ENCODE measurements at places on chromosomes 13 and 19. TPM values are rescaled to one million over a fixed set of nuclear protein-coding genes. Genes with fewer than 3 reads are reported as not detected.
A peak's percentile ranks its signal among the peaks of the same experiment; 100 is the strongest.

DNA sequence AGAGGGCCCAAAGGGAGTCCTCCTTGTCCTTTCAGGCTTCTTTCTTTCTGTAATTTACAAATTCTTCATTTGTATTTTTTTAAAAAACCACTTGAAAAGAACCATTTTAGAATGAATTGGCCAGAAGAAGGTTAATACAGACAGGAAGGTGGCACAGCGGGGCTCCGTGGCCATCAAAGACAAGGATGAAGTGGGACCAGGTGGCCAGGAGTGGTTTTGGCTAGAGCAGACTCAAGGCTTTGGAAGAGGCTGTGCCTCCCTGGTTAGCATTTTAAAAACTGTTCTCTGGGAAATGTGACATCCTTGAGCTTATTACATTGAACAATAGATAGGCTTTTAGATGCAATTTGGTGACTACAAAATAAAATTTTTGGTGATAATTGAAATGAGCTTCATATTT, 48.4 kb downstream of the ATP8A2 start:
- no peaks in the 10 kb centered on the region for H3K4me1 ChIP-seq
- no peak for DNase-seq
- H3K27me3 ChIP-seq, result peaks cover 3% of the 10 kb centered on the region

Gene FFAR3
- 0.06 TPM for polyA plus RNA-seq

GRCh38 chr19:35509861-35510625, 3.4 kb downstream of the DMKN start:
- peak overlapping the region; percentile 87 for H3K27ac ChIP-seq
- no peaks in the 10 kb centered on the region for H3K27me3 ChIP-seq
- H3K36me3 ChIP-seq, result no peaks in the 10 kb centered on the region
- peak; percentile 82 for DNase-seq

GRCh38 chr13:78976696-78977095, 317.7 kb upstream of the OBI1 start:
- no peak overlapping the region for H3K4me3 ChIP-seq
- H3K27ac ChIP-seq, result no peak overlapping the region
- H3K27me3 ChIP-seq, result no peaks in the 10 kb centered on the region

Gene ASPDH
- not detected for polyA plus RNA-seq

DNA sequence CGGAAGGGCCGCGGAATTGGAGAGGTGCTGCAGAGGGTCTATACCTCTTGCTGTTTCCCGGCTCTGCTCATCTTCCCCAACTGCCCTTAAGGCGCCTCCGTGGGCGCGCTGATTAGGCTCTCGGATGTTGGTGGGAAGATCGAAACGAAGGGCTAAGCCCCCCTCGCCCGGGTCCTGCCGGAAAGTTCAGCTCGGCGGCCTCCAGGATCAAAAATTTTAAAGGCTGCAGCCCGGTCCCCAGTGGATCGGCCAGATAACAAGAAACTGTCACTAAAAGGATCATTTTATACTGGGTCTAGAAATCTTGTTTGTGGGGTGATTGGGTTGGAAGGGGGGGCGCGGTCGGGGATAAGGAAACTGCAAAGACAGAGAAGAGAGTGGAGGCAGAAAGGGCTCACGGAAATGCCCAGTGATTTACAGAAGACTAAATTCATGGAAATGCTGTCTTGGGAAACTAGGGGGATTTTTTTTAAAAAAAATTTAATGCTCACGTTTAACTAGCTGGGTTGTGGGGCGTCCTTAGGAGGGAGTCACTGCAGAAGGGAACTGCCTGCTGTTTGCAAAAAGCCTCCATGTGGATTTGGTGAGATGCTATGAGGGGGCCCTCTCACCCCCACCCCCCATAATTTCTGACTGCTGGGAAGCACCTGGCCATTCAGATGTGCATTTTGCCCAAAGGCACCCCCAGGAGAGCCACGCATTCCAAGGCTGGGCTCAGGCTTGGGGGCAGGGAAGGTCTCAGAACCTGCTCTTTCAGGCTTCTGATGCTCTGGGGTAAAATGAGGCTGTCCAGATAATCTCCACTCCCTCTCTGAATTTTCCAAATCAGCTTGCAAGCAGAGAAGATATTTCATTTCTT, 7.7 kb downstream of the CDX2 start:
- peaks cover 87% of the 10 kb centered on the region for H3K27me3 ChIP-seq
- H3K4me3 ChIP-seq, result no peak overlapping the region
- DNase-seq, result no peak
- H3K36me3 ChIP-seq, result no peaks in the 10 kb centered on the region

GRCh38 chr13:25286308-25286968, 850 bp downstream of the MTMR6 start:
- H3K27me3 ChIP-seq, result no peaks in the 10 kb centered on the region
- H3K4me1 ChIP-seq, result no peaks in the 10 kb centered on the region
- DNase-seq, result peak; percentile 38
- peak overlapping the region; percentile 87 for H3K27ac ChIP-seq
- H3K4me3 ChIP-seq, result peak overlapping the region; percentile 94

Gene REEP6
- 7.6 TPM for polyA plus RNA-seq

- H3K27me3 ChIP-seq, result no peaks in the 10 kb centered on the region
- H3K36me3 ChIP-seq, result peaks cover 12% of the 10 kb centered on the region
- H3K4me1 ChIP-seq, result no peaks in the 10 kb centered on the region
- DNase-seq, result no peak
Observed at GRCh38 chr19:17321655-17322489, 12.5 kb downstream of the DDA1 start.

GRCh38 chr13:114140131-114140905, 7.9 kb upstream of the RASA3 start:
- H3K4me3 ChIP-seq, result no peak overlapping the region
- no peak overlapping the region for H3K27ac ChIP-seq
- no peaks in the 10 kb centered on the region for H3K4me1 ChIP-seq
- no peaks in the 10 kb centered on the region for H3K36me3 ChIP-seq
- no peaks in the 10 kb centered on the region for H3K27me3 ChIP-seq
- DNase-seq, result no peak

DNA sequence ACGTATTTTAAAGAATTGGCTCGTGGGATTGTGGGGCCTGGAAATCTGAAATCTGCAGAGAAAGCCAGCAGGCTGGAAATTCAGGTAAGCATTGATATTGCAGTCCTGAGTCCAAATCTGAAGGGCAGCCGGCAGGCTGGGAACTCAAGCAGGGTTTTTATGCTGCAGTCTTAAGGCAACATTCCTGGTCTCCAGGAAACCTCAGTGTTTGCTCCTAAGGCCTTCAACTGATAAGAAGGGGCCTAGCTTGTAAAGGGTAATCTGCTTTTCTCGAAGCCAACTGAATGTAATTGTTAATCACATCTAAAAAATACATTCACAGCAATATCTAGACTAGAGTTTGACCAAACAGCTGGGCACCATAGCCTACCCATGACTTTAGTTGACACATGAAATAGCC, 154.4 kb downstream of the EFNB2 start:
- no peaks in the 10 kb centered on the region for H3K36me3 ChIP-seq
- no peak overlapping the region for H3K27ac ChIP-seq
- DNase-seq, result peak; percentile 67

DNA sequence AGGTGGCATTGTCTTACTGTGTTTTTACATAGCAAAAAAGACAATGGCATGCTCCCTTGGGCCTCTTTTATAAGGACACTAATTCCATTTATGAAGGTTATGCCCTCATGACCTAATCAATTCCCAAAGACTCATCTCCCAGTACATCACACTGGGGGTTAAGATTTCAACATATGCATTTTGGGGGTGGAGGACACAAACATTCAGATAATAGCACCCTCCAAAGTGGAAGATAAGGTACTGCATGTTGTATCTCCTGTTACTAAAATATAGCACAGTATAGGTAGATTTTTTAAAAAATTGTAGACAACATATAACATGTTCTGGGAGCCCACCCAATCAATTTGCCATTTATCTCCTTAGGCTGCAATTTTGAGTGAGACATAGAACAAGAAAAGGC, 221.2 kb downstream of the LIG4 start:
- no peak overlapping the region for H3K4me3 ChIP-seq
- no peak overlapping the region for H3K27ac ChIP-seq
- no peak for DNase-seq
- no peaks in the 10 kb centered on the region for H3K4me1 ChIP-seq
- no peaks in the 10 kb centered on the region for H3K27me3 ChIP-seq
- no peaks in the 10 kb centered on the region for H3K36me3 ChIP-seq

- no peak overlapping the region for H3K27ac ChIP-seq
- no peak overlapping the region for H3K4me3 ChIP-seq
- peaks cover 4% of the 10 kb centered on the region for H3K4me1 ChIP-seq
- DNase-seq, result peak; percentile 8
Observed at GRCh38 chr13:97977982-97978381, 24.5 kb downstream of the IPO5 start.

DNA sequence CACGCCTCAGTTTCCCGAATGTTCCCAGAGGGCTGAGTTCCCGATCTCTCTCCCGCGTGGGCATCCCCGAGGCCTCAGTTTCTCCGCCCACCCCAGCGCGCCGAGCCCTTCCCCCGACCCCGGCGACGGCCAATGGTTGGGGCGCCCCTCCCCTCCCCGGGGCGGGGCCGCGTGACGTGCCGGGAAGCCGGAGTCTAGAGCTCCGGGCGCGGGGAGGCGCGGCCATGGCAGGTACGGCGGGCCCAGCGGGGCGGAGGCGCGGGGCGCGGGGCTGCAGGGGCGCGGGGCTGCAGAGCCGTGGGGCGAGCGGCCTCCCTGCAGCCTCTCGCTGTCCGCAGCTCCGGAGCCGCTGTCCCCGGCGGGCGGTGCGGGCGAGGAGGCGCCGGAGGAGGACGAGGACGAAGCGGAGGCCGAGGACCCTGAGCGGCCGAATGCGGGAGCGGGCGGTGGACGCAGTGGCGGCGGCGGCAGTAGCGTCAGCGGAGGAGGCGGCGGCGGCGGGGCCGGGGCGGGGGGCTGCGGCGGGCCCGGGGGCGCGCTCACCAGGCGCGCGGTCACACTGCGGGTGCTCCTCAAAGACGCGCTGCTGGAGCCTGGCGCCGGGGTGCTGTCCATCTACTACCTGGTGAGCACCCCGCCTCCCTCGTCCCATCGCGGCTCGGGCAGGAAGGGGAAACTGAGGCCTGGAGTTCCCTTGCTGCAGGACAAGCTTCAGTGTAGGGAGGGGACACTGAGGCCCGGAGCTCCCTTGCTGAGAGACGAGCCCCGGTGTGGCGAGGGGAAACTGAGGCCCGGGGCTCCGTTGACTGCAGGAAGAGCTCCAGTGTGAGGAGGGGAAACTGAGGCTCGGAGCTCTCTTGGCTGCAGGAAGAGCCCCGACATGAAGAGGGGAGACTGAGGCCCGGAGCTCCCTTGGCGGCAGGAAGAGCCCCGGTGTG, at the start of gene MPND:
MPND (plus strand) TSS at position 193 of the 938 bp plus-strand sequence; CDS start at position 225, 32 bp downstream.
- peak; percentile 92 for DNase-seq
- H3K36me3 ChIP-seq, result peaks cover 5% of the 10 kb centered on the region
- peak within 1 kb of the TSS; percentile 55 for H3K4me3 ChIP-seq
- no peaks in the 10 kb centered on the region for H3K4me1 ChIP-seq
- H3K27ac ChIP-seq, result peak within 1 kb of the TSS; percentile 92
- H3K27me3 ChIP-seq, result no peaks in the 10 kb centered on the region

Gene ZNF383
- 6.0 TPM for polyA plus RNA-seq

GRCh38 chr19:48945817-48946216, 8.9 kb upstream of the BAX start:
- DNase-seq, result no peak
- no peaks in the 10 kb centered on the region for H3K27me3 ChIP-seq
- H3K4me1 ChIP-seq, result no peaks in the 10 kb centered on the region
- H3K4me3 ChIP-seq, result no peak overlapping the region
- H3K36me3 ChIP-seq, result no peaks in the 10 kb centered on the region

- H3K4me1 ChIP-seq, result no peaks in the 10 kb centered on the region
- H3K4me3 ChIP-seq, result no peak overlapping the region
- no peaks in the 10 kb centered on the region for H3K27me3 ChIP-seq
- no peak overlapping the region for H3K27ac ChIP-seq
Observed at GRCh38 chr19:33446330-33447293, 73.1 kb downstream of the CEBPG start.

Gene IGFL2
- not detected for polyA plus RNA-seq

Gene ELSPBP1
- polyA plus RNA-seq, result not detected

DNA sequence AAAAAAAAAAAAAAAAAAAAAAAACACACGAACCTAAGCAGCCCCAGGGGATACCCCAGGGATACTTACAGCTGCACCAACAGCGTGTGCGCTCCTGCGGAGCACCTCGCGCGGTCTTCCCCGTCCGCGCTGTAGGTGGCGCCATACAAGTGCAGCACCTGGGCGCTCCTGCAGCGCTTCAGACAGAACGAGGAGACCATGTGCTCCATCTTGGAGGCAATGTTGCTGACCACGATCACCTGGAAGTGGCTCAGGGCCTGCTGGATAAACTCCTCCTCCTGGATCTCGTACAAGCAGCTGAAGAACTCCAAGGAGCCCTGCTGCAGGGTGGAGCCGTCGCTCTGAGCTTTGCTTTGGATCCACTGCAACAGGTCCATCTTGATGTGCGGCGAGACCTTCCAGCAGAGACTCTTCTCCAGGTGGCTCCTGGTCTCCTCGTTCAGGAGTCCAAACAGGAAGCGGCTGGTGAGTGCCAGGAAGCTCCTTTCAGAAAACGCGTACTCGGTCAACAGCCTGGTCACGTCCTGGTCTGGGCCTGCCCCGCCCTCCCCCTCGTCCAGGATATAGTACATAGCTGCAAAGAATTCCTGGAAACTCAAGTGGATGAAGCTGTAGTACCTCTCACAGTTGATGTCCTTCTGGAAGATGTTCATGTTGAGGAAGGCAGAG, 14.5 kb downstream of the NLRP12 start:
- DNase-seq, result peak; percentile 38
- no peak overlapping the region for H3K4me3 ChIP-seq
- no peaks in the 10 kb centered on the region for H3K4me1 ChIP-seq
- H3K27ac ChIP-seq, result no peak overlapping the region

GRCh38 chr13:113967206-113967720, 6.6 kb downstream of the C13orf46 start:
- no peaks in the 10 kb centered on the region for H3K4me1 ChIP-seq
- no peak overlapping the region for H3K4me3 ChIP-seq
- no peak for DNase-seq
- H3K27me3 ChIP-seq, result no peaks in the 10 kb centered on the region

Gene KASH5
- polyA plus RNA-seq, result 0.52 TPM

DNA sequence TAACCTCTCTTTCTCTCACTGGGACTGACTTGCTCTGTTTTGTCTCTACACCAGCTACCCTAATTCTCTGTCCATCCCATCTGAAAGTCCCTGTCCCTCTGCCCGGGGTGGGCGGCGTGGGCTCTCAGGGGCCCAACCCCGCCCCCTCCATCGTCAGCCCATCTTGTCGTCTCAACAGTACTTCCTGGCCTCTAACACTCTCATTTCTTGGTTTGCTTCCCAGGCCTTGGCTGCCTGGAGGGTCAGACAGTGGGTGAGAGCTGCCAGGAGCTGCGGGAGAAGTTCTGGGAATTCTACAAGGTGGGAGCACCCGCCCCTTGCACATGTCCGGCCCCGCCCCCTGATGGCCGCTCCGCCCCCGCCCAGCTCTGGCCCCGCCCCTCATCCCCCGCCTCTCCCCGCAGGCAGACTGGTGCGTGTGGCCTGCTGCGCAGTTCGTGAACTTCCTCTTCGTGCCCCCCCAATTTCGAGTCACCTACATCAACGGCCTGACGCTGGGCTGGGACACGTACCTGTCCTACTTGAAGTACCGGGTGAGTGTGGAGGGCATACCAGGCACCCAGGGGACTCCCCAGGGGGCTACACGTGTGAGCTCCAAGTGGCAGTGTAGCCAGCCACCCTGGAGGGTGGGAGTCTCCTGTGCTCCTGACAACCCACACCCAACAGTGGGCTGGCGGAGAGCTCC, 1.7 kb downstream of the MPV17L2 start:
- no peak overlapping the region for H3K27ac ChIP-seq
- no peaks in the 10 kb centered on the region for H3K27me3 ChIP-seq
- DNase-seq, result no peak
- peaks cover 9% of the 10 kb centered on the region for H3K4me1 ChIP-seq
- no peak overlapping the region for H3K4me3 ChIP-seq
